ENCODE measurements at places on chromosomes 13 and 19.

- peak; percentile 41 for DNase-seq
Observed at GRCh38 chr19:1769645-1769985, 16.3 kb downstream of the ONECUT3 start.

DNA sequence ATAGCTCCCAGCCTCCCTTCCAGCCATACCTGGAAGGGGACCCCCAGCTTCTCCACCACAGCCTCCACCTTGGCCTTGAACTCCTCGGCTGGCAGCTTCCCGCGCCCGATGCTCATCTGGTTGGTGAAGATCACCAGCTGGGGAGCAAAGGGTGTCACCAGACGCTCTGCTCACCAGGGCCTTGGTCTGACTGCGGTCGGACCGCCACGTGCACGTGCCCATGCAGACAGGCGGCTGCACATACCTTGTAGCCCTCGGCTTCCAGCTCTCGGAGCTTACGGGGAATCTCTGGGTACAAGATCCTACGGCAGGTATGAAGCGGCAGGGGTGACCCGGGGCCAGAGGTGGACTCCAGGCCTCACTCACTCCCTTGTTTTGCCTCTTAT is 3.4 kb downstream of the PNKP start:
- DNase-seq, result no peak

DNA sequence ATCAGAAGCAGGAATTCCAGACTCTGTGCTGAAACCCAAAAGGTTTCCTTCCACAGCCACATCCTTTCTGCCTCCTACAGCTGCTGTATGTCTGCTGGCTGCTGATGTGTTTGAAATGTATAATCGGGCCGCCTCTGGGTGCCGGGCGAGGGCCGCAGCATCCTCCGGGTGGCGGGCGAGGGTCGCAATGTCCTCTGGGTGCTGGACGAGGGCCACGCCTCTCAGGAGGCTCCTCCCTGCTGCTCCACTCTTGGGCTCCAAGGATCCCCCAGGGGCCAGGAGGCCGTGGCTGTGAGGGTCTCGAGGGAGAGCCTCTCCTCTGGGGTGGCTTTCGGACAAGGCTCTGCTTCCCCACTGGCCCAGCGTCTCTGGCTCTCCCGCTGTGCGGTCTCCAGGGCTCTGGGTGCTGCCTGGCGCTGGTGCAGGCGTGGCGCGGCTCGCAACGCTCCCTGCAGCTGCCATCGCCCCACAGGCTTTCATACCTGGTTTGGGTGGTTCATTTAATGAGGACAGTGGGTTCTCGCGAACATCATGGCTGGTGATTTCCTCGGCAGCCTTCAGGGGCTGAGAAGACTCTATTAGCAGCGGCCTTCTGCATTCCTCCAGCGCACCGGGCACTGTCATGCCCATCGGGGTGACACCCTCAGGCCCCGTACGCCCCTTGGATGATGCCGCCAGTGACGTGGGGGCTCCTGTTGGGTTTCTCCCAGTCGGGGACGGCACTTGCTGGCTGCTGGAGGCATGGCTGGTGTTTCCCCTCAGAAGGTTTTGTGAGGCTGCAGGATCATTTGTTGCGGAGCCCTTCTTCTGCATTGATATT is 41.8 kb upstream of the GRTP1 start:
- no peak for DNase-seq

GRCh38 chr13:35741657-35742056 is 265.2 kb upstream of the MAB21L1 start:
- no peak for DNase-seq
